ENCODE measurements at places on chromosomes 5 and 9.

DNA sequence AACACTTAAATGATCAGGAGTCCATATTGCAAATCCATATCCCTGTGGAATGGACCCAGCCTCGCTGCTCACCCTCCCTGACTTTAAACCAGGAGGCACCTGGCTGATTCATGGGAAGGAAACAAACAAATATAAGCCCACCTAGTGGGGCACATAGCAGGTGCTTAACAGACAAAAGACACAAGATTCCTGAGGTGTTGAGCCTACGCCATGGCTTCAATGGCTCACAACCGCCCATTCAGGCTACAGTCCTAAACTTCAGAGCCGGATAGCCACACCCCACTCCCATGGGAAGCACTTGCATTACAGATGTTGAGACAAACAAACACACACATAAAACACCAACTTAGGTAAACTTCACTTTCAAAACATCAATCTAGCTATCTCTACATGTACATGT, 359.9 kb downstream of the ICE1 start:
- no peak for DNase-seq

DNA sequence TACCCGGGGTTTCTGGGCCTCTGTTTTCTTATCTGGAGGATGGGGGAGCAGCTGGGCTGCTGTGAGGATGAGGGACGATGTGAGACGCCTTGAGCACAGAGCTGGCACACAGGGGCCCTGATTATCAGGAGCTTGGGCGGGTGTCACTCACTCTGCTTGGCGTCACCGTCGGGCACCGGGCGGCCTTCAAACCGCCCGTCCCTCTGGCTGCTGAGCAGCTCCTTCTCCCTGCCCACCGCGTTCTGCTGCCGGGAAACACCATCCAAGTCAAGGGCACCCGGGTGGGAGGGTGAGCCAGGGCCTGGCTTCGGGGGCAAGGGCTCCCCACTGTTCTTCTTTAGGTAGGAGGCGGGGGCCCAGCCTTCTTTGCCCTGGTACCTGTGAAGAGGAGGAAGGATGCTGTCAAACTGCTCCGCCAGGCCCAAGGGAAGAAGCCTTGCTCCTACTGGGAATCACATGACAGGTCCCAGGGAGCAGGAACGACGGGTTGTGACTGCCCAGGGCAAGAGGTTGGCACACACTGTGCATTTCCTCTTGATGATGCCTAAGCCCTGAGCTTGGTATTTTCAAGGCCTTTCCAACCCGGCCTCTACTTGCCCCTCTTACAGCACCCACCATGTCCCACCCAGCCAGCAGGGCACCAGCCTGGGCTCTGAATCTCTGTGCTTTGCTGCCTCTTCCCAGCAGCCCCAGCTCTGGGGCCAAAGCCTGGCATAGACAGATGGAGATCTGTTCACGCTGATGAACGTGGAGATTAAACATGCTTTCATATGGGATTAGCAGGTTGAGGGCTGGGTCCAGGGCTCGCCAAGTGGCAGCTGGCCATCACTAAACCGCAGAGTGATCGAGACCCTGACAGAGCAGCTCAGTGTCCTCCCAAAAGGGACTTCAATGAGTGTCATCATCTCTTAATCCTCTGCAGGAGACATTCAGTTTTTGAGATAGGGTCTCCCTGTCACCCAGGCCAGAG, 66.9 kb upstream of the UBTD2 start:
- DNase-seq, result no peak

GRCh38 chr5:7754997-7755596, 95.8 kb downstream of the CFAP90 start:
- peak; percentile 65 for DNase-seq

DNA sequence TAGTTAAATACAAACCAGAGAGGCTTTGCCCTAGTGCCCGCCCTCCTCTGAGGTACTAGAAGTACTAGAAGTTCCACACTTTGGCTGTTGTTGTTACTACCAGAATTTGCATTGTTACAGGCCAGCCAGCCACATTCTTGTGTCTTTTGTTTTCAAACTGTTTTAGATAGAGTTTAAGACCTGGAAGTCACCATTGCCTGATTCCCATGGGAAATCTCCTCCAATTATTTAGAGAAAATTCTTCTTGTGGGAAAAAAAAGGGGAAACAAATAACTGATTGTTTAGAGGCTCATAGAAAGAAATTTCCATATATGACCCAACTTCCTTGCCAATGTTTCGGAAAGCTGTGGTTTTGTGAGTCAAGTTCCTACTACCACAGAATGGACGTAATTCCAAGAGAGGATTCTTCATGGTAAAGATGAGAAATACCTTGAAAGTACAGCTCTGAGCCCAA, 252.2 kb downstream of the GOLPH3 start:
- DNase-seq, result no peak

- DNase-seq, result no peak
These were observed 14.7 kb downstream of the ENC1 start for GRCh38 chr5:74625742-74626241.

DNA sequence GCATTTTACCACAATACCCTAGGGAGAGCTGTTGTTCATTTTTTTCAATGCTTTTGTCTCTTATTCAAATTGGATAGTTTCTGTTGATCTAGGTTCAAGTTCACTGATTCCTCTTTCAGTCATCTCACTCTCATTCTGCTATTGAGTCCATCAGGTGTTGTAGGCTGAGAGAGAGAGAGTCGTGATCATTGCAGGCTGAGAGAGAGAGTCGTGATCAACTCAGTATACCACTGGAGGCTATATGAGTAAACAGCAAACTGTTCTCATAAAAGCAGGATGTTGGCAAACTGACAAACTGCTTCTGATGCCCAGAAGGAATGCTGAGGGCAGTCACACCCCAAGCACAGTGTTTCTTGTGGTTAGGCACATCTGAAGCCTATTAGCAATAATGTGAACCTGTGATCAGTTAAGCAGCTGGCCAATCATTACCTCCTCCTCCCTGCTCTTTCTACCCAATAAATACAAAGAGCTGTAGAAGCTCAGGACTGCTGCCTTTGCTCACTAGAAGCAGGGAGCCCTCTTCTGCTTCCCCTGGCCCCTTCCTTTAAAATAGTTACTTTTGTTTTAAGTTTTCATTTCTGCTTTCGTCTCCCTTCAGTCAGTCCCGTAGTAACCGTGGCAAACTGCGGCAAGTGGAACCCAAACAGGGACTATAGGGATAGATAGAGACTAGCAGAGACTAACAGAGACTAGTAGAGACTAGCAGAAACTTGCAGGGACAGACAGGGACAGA, 476.1 kb upstream of the ACO1 start:
- DNase-seq, result no peak

GRCh38 chr5:126341906-126342630, 81.1 kb upstream of the GRAMD2B start:
- no peak for DNase-seq

DNA sequence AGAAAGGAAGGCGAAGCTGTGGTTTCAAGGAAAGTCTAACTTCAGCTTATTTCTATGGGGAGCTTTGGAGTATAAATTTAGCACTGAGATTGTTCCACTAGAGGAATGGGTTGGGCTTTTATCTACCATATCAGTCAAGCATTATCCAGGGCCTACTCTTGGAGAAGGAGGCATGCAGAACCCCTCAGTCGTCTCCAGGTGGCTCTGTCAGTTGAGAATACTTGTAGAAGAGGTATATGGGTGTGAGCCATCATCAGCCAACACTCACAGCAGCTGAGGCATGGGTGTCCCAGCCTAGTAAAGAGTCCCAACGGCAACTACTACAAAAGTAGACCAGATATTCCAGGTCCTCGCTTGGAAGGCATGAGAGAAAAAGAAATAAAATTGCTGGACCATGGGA, 548.5 kb upstream of the GRAMD2B start:
- DNase-seq, result no peak
